Mononuclear cell (primary cell): ENCODE measurements at places on chromosomes 6 and 20. TPM values are rescaled to one million over a fixed set of nuclear protein-coding genes. Genes with fewer than 3 reads are reported as not detected.

The ZNF334 gene
- 0.10 TPM for total RNA-seq

The CYP21A2 gene
- not detected for total RNA-seq

The ADAM33 gene
- total RNA-seq, result under 0.01 TPM

The WFDC5 gene
- total RNA-seq, result not detected

The BCAS1 gene
- total RNA-seq, result 0.84 TPM

The SHLD1 gene
- 1.8 TPM for total RNA-seq
